Left renal cortex interstitium (tissue), 4 donors: ENCODE measurements at places on chromosomes 2 and 18. TPM values are rescaled to one million over a fixed set of nuclear protein-coding genes. Genes with fewer than 3 reads are reported as not detected.

SMYD1 gene
- polyA plus RNA-seq, result not detected

TFCP2L1 gene
- polyA plus RNA-seq, result 53.7 TPM

GRCh38 chr2:225468131-225468530 lies 68.6 kb downstream of the NYAP2 start:
- no peak for DNase-seq

- DNase-seq, result no peak
Observed at GRCh38 chr2:175824243-175824642, 177.8 kb downstream of the LNPK start.

GRCh38 chr2:240060977-240061591 lies 7.8 kb upstream of the OR6B3 start:
- no peak for DNase-seq

GRCh38 chr2:18200771-18201170 lies 322.3 kb downstream of the KCNS3 start:
- DNase-seq, result no peak

DNA sequence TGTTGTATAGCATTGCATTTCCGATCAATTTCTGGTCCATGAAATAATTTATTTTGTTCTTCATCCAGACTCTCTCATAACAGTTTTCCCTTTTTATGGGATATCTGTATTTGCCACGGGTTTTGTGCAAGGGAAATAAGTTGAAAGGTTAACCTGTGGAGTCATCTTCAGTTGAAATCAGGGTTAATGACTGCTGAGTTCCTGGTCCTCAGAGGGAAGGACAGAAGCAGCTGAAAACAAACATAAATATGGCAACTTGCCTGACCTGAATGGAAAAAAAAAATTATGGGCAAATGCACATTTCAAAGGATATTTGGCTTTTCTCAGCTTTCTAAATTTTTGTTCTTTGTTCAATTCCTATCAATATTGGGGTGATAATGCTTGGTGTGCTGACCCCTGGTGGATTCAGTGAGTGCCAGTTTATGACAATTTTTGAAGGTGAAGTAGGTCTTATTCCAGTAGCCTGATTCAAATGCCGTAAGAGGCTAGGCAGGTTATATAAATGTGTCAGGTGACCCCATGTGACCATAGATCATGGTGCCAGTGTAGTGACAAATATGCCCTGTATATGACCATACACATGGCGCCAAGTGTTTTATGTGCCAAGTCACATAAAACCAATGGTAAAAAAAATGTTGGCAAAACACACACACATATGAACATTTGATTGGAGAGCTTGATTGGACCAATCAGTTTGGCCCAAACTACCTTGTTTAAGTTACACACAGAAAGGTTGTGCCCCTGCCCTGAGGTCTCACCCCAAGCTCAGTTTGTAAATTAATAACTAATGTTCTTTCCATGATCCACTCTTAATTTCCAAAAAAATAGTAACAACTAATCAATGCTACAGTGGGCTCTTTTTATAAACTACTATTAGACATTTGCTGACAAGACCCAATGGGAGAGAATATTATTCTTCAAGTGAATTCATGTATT lies 47.6 kb upstream of the FAM124B start:
- no peak for DNase-seq

GRCh38 chr2:102770506-102770905 lies 8.7 kb downstream of the TMEM182 start:
- no peak for DNase-seq

HRH4 gene
- 0.22 TPM for polyA plus RNA-seq

RSAD2 gene
- polyA plus RNA-seq, result 3.2 TPM

DAW1 gene
- polyA plus RNA-seq, result 0.37 TPM

CD8B2 gene
- polyA plus RNA-seq, result 0.20 TPM

CABYR gene
- polyA plus RNA-seq, result 9.0 TPM
